Esophagus muscularis mucosa (tissue), 4 donors: ENCODE measurements at places on chromosomes 7 and 10.
A peak's percentile ranks its signal among the peaks of the same experiment; 100 is the strongest.

DNA sequence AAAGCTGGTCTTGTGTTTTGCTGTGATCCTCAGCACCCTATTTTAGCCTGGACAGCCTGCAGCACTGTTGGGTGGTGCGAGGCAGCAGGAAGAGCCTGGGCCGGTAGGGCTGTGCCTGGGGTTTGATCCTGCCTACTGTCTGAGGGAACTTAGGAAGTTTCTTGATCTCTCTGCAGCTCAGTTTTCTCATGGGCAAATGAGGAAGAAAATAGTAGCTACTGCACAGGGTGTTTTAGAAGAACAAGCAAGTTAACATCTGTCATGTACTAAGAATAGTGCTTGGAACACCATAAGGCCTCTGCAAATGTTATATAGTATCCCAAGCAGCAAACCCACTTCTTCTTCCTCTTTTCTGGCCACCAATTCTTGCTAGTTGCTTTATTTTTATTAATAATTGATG, 12.0 kb upstream of the AGR2 start:
- DNase-seq = no peak

GRCh38 chr10:22740180-22740579, 25.8 kb upstream of the PIP4K2A start:
- no peak for DNase-seq

DNA sequence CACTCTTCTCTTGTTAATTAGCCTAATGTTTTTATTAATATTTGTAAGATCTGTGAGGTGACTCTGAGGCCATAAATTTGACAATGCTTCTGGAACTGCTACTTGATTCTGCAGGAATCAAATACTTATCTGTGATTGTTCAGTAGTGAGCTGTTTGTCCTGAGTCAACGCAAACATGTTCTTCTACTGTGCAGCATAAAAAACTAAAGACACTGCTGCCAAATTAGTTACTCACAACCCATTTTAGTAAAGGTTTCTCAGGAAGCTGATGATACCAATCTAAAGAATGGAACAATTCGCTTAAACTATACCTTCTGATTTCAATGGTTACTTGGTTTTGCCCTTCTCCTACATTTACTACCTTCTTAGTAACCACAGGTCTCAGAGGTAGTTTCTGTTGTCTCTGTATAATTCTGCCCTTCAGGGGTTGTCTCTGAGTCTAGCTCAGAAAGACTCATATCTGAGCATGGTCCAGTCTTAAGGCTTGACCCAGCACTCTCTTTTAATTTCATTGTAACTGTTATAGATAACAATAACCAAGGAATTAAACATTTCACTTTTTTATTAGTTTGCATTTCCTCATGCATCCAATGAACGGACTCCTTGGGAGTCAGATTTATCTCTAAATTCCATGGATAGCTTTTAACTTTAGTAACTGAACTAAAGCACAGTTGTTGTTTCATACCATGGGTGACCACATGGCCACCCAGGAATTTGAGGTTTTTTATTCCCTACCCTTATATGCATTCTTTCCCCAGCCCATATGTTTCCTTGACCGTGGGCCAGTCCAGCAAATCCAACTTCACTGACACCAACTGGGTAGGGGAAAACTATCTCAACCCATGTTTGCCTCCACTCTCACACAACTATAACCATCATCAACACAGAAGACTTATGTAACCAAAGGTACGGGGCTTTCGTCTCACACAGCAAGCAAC, 309.5 kb upstream of the TEX47 start:
- DNase-seq = no peak

GRCh38 chr10:60123668-60124067, 217.3 kb upstream of the CCDC6 start:
- DNase-seq = no peak

DNA sequence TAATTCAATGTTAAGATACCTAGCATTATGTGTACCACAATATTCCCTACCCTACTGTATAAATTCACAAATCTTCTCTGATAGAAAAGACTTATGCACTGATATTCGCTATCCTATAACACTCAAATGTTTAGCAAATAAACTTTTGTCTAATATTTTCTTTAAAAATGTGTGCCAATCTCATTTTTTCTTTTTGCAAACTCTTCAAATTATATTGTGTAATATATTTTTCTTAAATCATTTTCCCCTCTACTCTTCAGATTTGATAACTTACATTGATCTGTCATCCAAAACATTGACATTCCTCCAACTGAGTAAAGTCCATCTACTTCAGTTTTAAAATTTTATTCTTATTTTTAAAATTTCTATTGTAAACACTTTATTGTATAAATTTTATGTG, 240.2 kb upstream of the CNTNAP2 start:
- no peak for DNase-seq

DNA sequence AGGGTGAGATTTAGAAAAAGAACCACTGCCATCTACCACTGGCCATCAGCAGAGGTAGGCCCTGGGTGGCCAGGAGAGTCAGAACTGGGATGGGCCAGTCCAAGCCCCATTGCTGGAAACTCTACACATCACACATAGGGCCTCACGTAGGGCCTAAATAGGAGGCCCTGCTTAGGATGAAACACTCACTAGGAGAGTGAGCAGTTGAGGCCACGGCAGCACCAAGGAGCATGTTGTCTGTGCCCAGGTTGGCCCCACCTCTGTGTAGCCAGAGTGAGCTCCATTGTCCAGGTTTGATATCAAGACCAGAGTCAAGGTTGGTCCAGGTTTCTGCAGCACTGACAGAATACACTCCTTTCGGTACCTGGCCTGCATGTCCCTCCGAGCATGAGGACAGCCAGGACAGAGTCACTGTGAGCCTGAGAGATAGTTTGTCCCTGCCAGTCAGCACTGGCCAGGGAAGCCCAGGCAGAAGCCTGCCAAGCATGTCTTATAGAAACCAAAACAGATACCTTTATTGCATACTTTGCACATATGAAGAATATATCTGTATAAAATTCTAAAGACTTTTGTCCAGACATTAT, 77.9 kb upstream of the CAMK2B start:
- peak; percentile 50 for DNase-seq

DNA sequence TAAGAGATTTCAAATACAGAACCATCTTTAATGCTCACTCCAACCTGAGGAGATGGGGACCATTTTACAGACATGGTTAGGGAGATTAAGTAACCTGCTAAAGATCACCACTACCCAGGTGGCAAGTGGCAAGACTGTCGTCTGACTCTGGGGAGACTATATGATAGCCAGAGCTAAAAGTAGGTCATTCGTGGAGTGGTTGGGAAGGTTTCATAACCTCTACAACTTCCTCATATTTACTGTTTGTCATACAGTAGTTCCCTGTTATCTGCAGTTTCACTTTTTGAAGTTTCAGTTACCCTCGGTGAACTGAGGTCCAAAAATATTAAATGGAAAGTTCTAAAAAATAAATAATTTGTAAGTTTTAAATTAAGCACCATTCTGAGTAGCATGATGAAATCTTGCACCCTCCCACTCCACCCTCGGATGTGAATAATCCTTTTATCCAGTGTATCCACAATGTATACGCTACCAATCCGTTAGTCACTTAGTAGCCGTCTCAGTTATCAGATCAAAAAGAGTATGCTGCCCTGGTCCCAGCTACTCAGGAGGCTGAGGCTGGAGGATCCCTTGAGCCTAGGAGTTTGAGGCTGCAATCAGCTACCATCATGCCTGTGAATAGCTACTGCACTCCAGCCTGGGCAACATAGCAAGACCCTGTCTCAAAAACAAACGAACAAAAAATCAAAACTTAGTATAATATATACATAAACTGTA, 14.9 kb upstream of the LGI1 start:
- no peak for DNase-seq

DNA sequence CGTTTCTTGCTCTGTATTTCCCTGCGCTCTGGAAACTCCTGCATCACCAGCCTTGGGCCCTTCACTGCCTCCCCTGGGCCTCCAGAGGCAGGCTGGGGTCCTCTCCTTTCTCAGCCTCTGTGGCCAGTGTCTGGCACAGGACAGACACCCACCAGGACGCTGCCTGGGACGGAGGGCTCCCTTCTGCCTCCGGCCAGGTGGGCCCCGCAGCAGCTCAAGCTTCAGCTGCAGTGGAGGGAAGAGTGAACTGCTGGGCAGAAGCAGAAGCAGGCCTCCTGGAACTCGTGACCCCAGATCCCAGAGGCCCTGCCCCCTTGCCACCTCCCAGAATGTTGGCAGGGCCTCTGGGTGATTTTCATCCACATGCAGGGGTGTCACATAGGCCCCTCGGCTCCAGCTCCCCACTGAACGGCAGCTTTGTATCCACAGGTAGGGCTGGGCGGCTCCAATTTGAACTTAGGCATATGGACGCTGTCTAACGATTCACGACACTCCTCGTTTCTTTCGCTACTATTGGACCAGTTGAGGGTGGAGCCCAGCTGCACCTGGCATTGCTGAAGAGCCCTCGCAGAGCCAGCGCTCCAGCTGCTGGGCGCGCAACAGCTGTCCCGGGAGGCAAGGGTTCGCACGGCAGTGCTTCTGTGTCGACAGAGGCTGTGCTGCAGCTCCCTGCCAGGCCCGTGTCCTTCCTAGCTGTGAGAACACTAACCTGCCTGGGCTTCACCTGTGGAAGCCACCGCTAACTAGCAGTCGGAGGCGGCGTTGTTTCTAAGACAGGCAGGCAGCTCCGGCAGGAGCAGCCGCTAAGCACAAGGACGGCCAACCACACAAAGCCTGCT, 18.4 kb upstream of the GPR146 start:
- DNase-seq = no peak

DNA sequence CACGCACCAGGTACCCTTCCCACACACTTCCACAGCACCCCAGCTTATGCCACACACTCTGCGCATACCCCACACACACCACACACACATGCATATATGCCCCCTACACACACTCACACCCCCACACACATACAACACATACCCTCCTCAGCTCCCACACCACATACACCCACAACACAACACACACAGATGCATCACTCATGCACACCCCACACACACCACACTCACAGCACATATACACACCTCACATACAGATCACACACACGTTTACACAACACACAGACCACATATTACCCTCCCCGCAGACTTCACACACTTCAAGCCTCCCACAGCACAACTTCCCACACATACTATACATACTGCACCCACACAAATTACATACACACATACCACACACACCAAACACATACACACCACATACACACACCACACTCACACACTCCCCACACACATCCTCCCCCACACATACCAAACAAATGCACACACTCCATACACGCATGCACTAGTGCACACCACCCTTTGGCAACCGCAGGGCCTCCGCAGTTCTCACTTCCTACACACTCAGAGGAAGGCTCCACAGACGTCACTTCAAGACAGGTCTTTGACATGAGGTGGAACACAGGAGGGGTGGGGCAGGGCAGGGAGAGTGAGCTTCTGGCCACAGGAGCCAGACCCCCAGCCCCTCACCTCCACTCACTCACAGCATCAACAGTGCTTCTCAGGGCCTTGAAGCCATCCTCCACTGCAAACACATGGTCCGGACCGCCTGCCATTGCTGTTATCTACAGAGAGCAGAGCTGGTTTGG, 18.5 kb upstream of the ANTXRL start:
- no peak for DNase-seq

GRCh38 chr10:16867556-16867955, 50.3 kb upstream of the RSU1 start:
- no peak for DNase-seq

DNA sequence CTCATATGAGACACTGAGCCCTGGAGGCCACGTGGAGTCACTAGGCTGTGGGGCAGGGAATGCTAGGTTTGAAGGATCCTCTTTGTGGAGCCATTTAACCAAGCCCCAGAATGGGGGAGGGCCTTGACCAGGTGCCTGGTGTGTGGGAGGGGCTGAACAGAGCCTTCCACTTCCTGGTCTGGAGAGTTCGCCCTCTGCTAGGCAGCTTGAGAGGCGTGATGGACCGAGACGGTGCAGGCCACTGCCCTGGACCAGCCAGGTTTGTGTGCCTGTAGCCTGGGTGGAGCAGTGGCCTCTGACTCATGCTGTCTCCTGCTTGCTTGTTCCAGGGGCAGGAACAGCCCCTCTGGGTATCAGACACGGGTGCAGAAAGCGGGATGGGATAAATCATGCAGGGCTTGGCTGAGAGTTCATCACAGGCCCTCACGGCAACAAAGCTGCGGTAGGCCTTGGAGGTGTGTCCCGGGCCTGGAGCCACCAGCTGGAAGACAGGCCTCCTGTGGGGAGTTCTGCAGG, 27.4 kb downstream of the ADAMTS14 start:
- no peak for DNase-seq
